ENCODE measurements at places on chromosomes 16 and 17.
A peak's percentile ranks its signal among the peaks of the same experiment; 100 is the strongest.

DNA sequence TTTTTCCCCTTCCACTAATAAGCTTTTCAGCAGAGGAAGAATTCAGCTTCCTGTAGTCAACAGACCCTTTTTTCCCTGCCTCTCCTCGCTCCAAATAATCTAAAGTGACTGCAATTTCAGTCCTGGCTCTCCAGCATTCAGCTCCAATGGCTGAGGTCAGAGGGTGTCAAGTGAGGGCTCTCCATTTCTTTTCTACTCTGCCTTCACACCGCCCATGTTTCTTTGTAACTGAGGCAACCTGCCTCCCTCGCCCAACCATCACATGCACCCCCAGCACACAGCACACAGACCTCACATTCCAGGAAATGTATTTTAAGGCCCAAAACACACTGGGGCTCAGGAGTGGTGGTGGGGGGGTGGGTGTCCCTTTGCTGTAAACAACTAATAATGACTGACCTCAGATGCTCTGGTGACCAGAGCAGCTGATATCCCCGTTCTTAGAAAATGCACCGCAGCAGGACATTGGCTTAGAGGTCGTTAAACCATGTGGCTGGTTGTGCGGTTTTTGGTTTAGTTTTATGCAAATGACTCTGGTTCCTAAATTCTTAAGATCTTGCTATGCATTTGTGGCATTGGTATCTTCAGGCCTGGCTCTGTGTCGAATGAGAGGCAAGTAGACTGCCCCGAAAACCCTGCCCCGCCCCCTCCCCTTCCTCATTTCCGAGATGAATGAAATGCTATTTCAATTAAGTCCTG lies 203.6 kb downstream of the ZFHX3 start:
- DNase-seq = peak; percentile 76

DNA sequence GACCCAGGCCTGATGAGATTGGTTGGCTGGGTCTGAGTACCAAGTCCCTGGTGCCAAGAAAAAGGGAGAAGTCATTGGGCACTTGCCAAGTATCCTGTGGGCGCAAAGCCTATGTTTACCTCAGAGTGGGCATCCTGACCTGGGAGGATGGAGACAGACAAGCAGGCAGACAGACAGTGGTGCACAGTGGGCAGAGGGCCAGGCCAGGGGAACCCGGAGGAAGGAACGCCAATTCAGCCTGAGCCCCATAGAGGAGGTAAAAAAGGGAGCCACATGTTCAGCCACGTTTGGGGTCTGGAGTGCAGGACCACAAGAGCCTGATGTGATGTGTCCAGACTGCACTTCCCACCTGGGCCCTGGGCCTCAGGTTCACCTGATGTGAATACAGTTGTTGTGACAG lies 5.4 kb downstream of the PHKG2 start:
- no peak for DNase-seq

DNA sequence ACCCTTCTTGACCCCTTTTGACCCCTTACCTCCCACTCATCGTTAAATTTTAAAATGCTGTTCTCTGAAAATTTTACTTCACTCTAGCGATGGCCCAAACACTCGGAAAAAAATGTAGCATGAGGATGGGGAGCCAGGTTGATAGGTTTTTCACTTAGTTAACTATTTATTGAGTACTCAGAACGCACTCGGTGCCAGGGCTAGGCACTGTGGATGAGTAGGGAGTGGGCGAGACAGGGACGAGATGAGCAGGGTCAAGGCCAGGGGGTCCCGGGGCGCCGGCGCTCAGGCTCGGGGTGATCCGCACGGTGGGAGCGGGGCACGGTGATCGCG lies 392 bp downstream of the ZSCAN32 start:
- no peak for DNase-seq

DNA sequence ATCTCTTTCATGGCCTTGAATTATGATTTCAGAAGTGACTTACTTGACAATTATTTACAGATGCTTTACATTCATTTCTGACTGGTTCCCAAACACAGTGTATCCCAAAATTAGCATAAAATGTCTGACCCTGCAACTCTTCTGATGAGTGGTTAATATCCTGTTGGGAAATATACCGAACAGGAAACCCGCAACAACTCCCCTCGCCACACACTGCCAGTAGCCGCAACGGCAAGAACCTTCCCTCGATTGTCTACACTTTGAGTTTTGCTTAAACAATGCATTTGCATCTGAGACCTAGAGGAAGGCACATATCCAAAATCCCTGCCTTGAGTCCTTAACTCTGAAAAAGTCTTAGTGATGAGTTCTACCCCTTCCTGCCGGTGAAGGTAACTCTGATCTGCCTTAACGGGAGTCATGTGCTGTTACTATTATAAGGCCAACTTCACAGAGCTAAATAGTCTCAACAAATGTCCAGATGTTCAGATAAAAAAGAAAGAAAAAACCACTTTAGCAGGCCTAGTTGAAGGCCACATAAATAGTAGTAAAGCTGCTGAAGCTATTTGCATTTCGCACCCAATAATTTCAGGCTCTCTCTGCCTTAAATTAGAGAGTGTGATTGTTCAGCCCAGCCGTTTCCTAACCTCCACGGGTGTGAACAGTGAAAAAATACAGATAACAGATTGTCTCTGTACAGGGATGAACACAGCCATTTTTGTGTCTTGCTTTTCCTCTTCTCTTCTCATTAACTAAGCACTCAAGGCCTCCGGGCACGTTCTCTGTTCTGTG lies 321.1 kb downstream of the HS3ST3B1 start:
- peak; percentile 70 for DNase-seq

DNA sequence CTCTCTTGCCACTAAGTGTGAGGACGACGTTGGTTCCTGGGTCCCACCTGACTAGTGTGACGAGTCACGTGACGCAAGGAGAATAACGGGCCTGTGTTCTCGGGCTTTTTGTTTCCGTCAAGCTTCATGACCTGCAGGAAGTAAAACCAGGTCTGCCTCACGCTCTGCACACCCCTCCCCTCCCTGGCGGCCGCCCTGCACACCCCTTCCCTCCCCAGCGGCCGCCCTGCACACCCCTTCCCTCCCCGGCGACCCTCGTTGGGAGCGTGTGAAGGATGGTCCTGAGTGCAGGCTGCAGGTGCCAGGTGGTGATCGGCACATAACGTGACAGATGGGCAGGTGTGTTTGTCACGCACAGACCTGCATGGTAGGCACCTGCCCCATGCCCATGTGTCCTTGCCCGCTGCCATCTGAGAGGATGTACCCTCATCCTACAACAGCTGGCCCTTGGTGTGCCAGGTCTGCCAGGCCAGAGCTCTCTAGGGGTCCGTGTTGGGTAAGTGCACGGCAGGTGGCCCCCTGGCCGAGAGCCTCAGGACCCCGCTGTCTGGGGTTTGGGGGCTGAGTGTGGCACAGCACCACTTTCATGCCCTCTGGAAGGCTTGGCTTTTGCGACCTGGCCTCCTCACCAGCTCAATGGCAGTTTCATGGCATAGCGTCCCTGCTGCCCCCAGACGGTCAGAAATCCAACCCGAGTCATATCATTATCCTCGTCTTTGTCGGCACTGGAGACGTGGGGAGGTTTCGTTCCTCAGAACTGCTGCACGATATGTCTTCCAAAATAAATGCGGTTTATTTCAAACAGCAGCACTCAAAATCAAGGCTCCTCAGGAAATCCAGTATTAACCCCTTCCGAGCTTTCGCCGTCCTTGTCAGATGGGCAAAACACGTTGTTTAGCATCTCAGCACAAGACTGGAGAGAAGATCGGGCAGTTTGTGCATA lies 191.8 kb upstream of the CHMP6 start:
- no peak for DNase-seq

GRCh38 chr17:39270923-39271322 lies 45.2 kb upstream of the STAC2 start:
- peak; percentile 77 for DNase-seq

GRCh38 chr16:66328282-66328681 lies 38.2 kb upstream of the CDH5 start:
- DNase-seq = no peak

- DNase-seq = no peak
Observed at GRCh38 chr17:80804466-80804865, 187.2 kb upstream of the CHMP6 start.

DNA sequence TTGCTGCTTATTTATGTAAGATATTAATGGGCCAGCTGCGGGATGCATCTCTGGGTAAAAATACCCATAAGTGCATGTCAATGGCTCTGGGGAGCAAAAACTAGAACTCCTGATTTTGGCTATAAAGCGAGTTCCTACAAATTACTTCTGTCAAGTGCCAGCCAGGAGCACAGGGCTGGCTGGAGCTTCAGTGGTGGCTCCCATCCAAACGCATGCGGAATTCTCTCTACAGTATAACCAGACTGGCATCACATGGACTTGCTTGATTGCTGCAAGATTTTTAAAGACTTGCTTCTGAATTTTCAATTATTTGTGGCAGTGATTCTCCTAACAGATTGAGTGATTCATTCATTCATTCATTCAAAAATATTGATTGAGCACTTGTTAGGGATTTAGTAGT lies 260.9 kb downstream of the PHKB start:
- DNase-seq = no peak

DNA sequence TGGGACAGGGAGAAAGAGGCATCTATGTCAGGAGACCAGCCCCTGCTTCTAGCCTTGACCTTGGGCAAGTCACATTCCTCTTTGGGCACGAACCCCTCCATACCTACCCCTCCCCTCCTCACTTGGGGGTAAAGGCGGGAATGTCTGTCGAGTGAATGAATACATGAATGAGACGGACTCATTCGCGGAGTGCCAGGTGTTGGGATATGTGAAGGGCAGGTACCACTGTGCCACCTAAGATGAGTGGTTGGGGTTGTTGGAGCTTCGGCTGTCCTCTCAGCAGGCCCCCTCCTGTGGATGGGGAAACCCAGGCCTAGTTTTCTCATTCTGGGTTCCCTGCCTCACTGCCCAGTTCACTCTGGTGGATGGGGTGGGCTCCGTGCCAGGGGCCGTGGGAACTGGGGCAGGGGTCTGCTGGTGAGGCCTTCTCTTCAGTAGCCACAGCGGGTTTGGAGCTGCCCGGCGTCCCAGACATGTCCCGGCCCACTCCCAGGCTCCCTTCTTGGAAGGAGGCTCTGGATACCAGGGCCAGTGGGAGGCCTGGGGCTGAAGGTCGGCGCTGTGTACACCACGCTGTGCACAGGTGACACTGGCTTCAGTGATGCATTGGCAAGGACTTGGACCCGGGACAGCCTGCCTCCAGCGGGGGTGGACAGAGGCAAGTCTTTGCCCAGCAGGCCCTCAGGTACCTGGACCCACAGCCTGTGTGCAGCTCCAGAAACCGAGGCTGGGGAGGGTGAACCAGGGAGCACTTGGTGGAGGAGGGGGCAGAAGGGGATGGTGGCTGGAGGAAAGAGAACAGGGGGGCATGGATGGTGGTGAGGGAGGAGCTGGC lies 5.6 kb downstream of the GLIS2 start:
- no peak for DNase-seq

GRCh38 chr17:17855976-17856375 lies 19.2 kb upstream of the SREBF1 start:
- no peak for DNase-seq

DNA sequence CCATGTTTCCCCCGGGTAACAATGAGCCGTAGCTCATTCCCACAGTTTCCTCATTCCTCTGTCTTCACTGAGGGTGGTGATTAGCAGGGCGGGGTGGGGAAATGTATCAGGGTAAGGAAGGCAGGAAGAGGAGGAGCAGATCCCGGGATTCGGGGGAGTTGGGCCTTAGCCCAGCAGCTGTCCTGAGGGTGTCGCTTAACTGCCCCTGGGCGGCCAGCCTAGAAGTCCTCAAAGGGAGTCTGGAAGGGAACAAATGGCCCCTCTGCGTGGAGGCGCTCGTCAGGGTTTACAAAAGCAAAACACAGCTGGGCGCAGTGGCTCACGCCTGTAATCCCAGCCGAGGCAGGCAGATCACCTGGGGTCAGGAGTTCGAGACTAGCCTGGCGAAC lies 14.3 kb downstream of the MLYCD start:
- no peak for DNase-seq

GRCh38 chr17:72640415-72641165 lies 451.9 kb downstream of the SLC39A11 start:
- DNase-seq = no peak

DNA sequence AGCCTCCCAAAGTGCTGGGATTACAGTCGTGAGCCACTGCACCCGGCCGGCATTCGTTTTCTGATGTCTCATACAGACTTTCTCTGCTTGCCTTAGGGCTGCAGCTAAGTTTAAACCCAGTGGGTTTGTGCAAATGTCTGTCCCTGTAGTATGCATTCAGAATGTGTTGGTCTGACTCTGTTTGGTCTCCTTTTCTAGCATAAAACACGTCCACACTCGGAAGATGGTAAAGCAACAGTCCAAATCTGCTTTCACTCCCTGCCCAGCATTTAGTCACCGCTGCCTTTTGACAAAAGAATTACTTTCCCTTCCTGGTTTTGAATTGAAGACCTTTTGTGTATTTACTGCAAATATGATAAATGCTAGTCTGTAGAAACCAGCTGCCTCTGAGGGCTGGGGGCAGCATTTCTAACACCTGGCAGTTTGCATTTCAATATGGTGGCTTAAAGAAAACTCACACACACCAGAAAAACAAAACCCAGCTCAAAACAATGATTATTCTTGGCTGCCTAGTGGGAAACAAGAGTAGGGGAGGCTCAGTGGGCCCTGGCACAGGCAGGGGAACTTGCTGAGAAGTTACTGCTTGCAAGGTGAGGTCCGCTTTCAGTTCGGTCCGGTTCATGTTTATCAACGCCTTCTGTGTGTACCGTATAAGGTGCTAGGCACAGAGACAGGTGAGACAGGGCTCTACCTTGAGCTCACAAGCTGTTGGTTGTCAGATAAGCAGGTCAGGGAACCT lies 56.9 kb downstream of the MSI2 start:
- DNase-seq = no peak

GRCh38 chr16:399340-400019 lies 2.2 kb upstream of the DECR2 start:
- DNase-seq = no peak

DNA sequence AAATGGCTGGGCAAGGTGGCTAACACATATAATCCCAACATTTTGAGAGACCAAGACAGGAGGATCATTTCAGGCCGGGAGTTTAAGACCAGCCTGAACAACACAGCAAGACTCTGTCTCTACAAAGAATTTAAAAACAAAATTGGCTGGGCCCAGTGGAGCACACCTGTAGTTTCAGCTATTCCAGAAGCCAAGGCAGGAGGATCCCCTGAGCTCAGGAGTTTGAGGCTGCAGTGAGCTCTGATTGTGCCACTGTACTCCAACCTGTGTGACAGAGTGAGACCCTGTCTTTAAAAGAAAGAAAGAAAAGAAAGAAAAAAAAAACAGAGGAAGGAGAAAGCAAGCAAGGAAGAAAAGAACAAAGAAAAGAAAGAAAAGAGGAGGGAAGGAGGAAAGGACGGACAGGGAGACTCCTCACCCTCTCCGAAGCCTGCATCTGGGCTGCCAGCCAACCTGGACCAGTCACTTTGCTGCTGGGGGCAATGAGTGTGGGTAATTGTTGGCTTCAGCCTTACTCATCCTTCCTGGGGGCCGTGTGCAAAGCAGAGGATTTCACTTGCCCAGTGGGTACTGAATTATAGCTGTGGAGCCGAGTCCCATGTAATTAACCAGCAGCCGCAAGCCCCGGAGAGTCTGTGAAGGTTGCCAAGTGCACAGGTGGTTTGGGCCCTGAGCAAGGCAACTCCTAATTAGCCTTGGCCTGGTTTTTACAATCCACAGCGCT lies 6.7 kb upstream of the MT4 start:
- DNase-seq = no peak
